ENCODE measurements at places on chromosomes 7 and 10.
A peak's percentile ranks its signal among the peaks of the same experiment; 100 is the strongest.

- no peak for DNase-seq
Measured at GRCh38 chr7:24703296-24703695, 54.0 kb downstream of the GSDME start.

GRCh38 chr7:102284891-102285539, 1.7 kb upstream of the SH2B2 start:
- no peak for DNase-seq

GRCh38 chr10:114061789-114062188, 18.1 kb downstream of the ADRB1 start:
- no peak for DNase-seq

DNA sequence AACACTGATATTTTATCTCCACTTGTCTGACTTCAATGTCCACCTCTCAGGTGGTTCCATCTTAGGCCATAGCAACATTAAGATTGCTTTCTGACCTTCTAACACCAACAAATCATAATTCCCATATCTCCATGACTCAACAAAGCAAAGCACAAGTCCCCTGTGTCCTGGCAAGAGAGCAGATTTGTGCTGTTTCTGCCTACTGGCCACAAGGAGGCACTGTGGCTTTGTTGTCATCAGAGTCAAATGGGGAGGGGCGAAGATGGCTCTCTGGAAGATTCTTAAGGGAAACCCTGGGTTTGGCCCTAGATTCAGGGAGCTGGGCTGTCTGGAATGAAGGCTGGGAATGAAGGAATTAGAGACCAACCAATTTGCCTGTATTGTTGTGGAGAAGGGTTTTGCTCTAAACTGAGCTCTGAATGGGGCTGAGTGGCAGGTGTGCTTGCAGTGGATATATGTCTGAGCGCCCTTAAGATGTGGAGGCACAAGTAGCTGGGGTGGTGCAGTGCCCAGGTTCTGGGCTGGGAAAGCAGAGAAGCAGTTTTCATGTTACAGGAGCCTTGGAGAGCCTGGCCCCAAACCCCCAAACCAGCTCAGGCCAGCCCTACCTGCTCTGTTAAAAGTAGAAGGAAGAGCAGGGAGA, 154.8 kb upstream of the PRSS58 start:
- peak; percentile 23 for DNase-seq

GRCh38 chr7:115023219-115023618, 101.3 kb downstream of the MDFIC start:
- no peak for DNase-seq

GRCh38 chr7:128914566-128915151, 4.2 kb upstream of the KCP start:
- DNase-seq, result no peak

DNA sequence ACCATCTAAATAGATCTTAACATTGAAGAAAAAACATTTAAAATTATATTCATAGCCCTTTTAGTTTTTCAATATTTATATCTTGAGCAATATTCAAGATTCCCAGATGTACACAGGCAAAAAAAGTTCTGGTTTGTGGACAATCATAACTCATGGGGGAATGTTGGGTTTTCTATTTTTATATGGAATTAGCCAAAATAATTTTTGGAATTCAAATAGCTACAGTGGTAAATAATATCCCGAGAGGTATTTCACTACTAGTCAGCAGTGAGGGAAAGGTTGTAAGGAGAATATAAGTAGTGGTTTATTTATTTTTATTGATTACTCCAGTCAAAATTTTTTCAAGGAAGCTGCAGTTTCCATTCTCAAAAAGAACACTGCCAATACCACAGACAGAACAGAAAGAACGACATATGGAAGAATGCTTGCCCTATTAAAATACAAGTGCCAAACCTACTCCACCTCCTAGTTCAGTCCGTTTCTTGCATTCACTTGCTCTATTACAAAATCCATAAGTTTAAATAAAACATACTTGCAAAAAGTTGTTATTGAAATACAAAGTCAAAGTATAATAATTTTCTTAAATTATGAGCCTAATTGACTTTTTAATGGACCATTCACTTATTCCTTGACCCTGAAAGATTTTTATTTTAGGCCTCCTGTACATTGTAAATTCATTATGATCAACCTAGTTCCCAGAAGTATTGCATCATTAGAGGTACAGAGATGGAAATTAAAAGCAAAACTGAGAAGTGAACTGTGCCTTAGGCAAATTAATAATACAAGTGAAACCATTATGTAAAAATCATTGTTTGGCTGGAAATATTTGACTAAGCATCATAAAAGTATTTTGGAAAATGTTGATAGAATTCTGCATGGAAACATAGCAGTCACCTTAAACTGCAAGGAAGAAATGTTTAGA, 533.2 kb downstream of the PARD3 start:
- no peak for DNase-seq

All from HuH-7 (cell line).